ENCODE measurements at places on chromosomes 6 and 20.

- no peak for DNase-seq
These were observed 162.6 kb downstream of the MMUT start for GRCh38 chr6:49300443-49300842.

DNA sequence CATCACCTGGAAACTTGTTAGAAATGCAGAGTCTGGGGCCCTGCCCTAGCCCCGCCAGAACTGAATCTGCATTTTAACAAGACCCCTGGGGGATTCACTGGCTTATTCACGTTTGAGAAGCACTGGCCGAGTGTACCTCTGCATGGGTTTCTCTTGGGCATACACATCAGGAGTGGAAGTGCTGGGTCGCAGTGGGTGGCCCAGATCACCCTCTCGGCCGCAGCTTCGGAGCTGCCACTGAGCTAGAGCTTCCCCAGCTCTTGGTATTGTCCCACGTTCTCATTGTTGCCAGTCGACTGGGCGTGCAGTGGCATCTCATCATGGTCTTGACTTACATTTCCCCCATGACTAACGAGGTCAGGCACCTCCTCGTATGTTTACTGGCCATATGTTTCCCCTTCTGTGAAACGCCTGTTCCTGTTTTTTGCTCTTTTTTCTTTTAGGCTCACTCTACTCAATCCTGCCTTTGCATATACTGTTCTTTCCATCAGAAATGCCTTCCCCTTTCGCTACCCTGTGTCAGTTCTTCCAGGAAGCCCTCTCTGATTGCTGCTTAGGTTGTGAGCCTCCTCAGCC is 3.0 kb upstream of the DLGAP4 start:
- no peak for DNase-seq

- no peak for DNase-seq
These were observed 339.4 kb downstream of the CDKAL1 start for GRCh38 chr6:20873425-20874190.

DNA sequence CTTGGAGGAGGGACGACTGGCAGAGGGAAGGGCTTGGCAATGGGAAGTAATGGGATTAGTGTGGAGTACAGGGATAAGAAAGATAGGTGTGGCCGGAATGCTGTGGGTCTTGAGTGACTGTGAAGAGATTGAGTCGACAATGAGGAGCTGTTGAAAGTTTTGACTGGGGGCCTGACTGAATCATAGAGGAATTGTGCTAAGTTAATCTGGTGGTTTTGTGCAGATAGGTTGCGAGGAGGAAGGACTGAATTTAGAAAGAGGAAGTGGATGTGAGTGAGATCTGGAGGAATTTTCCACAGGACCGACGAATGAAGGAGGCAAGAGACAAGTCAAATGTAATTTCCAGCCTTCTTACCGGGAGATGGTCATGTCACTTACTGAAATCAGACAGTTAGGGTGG is 143.9 kb upstream of the RALGAPA2 start:
- DNase-seq: no peak

- DNase-seq: no peak
These were observed 136.0 kb upstream of the SGK1 start for GRCh38 chr6:134453792-134454510.

- DNase-seq: no peak
These were observed 74.0 kb downstream of the PTPRA start for GRCh38 chr20:2946988-2947961.

DNA sequence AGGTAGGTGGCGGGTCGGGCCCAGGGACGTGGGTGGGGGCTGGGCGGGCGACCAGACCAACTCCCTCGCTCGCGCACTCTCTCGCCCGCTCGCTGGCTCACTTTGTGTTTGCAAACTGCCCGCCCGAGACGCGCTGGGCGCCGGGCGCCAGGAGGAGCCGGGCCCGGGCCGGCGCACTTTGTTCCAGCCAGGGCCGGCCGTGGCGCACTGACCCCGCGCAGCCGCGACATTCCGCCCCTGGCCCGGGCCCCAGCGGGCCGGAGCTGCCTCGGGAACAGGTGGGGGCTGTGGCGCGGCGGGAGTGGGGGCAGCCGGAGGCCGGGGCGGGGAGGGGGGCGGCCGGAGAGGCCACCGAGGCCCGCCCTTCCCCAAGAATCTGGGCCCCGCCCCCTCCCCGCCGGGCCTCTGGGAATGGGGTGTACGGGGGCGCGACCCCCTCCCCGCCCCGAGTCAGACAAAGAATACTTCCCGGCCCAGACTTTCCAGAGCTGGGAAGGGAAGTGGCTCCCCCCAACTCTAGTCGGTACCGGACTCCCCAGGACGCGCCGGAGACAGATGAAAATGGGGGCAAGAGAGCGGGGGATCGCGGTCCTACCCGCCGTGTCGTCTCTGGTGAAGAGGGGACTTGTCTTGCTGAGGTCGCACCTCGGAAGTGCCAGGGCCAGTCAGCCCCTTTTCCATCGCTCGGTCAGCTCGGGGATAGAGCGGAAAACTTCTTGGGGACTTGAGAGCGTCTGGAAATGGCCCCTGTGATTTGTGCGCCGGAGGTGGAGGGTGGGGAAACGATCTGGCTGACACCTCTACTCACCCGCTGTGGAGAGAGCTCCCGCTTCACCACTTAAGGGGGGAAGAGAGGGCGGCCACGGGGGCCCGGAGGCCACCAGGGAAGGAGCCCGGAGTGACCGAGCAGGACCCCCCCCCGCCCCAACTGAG is 951 bp downstream of the FOXP4 start:
- no peak for DNase-seq

DNA sequence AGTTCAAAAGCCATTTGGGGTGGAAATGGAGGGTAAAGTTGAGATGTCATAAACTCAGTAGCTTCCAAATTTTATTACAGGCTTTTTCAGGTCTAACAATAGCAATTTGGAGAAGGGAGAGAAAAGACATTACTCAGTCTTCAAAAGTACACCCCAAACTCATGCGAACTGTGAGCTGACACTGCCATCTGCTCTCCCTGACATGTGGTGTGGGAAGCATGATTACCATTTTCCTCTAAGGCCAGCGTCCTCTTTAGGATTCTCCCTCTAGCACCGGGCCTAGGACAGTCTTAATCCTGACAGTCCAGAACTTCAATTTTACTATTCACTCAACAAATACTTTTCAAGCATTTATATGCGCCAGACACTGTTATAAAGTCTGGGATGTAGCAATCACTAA is 536.0 kb upstream of the JARID2 start:
- no peak for DNase-seq

DNA sequence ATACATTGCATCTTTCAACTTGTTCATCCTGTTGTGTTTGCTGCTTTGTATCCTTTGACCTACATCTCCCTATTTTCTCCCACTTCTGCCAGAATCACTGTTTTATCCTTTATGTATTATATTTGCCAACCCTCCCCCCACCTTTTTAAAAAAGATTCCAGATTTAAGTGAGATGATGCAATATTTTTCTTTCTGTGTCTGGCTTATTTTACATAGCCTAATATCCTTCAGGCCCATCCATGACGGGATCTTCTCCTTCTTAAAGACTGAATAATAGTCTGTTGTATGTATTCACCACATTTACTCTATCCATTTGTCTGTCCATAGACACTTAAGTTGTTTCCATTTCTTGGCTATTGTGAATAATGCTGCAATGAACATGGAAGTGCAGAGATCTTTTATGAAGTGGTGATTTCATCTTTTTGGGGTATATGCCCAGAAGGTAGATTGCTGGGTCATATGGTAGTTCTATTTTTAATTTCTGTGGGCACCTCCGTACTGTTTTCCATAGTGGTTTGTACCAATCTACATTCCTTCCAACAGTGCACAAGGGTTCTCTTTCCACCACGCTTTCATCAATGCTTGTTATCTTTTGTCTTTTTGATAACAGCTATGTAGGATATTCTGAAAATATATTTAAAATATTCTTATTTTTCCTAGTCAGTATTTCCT is 181.0 kb downstream of the CDKAL1 start:
- DNase-seq: no peak

GRCh38 chr6:138648127-138648526 is 125.4 kb upstream of the CCDC28A start:
- no peak for DNase-seq

- DNase-seq: no peak
These were observed 268.9 kb downstream of the CDH4 start for GRCh38 chr20:61520893-61521460.

GRCh38 chr6:24897186-24897585 is 38.6 kb downstream of the RIPOR2 start:
- DNase-seq: no peak

DNA sequence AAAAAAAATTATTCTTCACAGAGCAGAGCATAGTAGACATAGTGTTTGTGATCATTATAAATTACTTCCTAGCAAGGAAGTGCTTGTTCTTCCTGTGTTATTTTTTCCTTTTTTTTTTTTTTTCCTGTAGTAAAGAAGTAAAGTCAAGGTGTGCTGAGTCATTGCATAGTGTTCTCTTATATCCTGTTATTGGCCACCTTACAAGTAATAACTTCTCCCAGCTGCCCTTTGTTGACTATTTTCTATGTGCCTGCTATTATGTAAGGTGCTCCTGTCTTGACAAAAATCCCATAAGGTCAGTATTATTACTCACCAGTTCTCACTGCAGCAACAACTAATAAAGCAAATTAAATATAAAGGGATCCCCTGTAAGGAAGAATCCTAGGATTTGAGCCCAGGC is 195.3 kb downstream of the GJA1 start:
- no peak for DNase-seq

- DNase-seq: no peak
These were observed 63.7 kb downstream of the PHACTR3 start for GRCh38 chr20:59667981-59668515.

- no peak for DNase-seq
These were observed 35.9 kb upstream of the MAP3K4 start for GRCh38 chr6:160955508-160956295.

- no peak for DNase-seq
These were observed 1.9 kb upstream of the LSM14B start for GRCh38 chr20:62120365-62120762.

GRCh38 chr6:24568683-24569082 is 73.9 kb downstream of the ALDH5A1 start:
- DNase-seq: no peak

DNA sequence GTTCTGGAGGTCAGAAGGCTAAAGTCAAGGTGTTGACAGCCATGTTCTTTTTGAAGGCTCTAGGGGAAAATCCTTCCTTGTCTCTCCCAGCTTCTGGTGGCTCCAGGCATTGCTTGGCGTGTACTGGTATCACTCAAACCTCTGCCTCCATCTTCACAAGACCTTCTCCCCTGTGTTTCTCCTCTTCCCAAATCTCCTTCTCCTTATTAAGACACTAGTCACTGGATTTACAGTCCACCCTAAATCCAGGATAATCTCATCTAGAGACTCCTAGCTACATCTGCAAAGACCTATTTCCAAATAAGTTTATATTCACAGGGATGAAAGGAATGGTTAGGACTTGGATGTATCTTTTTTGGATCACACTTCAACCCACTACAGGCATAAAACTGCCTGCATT is 26.0 kb upstream of the CTAGE9 start:
- no peak for DNase-seq

DNA sequence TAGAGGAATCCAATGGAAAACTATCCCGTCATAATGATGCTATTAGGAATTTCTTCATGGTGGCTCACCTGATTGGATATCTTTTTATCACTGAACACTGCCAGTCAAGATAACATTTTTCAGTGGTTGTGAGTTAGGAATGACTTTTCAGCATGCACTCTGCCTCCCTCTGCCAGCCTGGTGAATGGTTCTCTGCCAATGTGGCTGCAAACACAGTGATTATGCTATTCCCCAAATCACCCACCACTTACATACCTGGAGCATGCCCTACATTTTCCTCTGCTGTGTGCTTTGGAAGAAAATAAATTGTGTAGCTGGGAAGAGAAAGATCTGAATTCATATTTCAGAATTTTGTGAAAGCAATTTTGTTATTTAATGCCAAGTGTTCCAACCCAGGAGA is 102.6 kb upstream of the LAMP5 start:
- no peak for DNase-seq

- no peak for DNase-seq
These were observed 79.6 kb downstream of the OLIG3 start for GRCh38 chr6:137414599-137414998.

- no peak for DNase-seq
These were observed 1.6 kb upstream of the NPBWR2 start for GRCh38 chr20:64108731-64109681.

- no peak for DNase-seq
These were observed 25.5 kb upstream of the RAB23 start for GRCh38 chr6:57247603-57248002.

DNA sequence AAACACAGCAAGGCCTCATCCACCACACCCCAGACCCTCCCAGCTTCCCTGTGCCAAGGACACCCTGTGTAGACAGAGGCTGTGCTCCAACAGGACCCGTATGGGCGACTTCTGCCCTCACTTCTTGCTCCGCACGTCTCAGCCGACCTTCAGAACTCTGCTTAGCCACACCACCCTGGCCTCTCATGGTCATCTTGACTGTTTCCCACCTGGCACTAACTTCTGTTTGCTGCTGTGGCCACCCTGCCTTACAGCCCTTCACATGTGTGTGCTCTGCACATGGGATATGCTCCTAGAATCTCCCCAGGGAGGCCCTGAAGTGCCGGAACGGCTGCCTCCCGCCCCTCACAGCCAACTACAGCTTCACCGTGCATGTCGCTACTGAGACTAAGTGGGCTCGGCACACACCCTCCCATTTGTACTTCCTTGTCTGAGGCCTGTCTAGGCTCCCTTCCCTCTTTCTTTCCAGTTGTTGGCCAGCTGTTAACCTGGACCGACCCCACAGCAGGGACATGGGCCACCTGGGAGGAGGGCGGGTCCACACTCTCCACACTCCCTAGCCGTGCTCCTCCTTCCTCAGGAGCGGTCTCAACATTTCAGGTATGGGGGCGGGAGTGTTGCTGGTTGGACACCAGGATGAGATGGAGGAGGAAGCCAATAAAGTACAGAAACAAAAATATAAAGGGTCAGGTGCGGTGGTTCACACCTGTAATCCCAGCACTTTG is 69.6 kb downstream of the PYGB start:
- DNase-seq: no peak

Data from heart right ventricle (tissue), 16 donors.